Osteocyte (in vitro differentiated cells): ENCODE measurements at places on chromosomes 7 and 10.

- no peak for DNase-seq
Measured at GRCh38 chr10:17820943-17821342, 11.8 kb downstream of the MRC1 start.

DNA sequence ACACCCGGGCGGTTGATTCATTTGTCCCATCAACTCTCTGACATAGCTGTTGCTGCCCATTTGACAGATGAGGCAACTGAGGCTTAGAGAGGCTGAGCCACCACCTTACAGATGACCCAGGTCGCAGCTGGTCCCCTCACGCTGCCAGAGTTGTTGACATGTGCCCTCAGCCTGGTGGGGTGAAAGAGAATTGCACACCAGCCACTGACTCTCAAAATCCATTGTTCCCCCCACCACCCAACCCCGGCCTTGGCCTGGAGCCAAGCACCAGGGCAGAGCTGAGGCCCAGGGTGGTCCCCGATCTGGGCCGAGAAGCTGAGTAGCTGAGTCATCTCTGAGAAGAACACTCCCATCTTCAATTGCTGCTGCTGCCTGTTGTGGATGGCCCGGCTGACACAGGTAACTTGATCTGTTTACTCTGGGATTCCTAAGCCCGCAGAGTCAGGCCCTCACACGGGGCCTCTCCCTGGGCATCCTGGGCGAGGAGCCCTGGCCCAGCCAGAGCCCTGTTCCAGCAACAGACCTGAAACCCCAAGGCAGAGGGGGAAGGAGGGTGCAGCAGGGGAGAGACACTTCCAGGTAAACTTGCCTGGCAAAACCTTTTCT, 27.5 kb downstream of the PVRIG start:
- DNase-seq: peak; percentile 90

DNA sequence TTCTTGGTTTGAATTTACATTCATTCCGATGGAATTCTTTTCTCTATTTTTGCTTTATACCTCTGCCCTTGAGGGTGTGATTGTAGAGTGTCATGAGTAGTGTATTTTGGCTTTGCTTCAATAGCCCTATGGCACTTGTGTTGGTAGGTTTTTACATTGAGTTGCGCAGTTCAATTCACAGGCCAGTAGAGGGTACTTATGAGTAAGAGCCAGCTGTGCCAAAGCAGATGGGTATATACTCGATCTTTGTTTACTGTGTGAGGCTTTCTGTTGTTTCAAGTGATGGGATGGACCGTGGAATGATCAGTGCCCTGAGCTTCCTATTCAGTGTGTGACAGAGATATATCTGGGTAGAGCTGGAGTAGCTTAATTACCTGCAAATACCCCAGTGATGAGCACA, 4.3 kb upstream of the AKR1C3 start:
- DNase-seq: no peak

DNA sequence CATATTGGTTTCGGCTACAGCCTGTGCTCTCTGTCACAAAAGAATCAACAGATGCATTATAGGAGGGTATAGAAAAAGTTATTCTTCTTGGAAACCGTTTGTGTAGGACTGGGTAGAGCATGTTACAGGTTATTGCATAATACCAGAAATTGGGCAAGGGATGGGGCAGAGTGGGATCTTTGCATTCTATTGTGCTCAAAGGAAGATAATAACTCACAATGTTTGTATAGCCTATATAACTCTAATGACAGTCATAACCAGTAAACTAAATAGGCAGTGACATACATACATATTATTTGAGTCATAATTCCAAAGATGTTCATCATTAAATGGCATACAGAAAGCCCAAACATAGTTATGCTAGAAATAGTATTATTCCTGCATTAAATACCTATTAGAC, 179.7 kb downstream of the XPNPEP1 start:
- DNase-seq: no peak

DNA sequence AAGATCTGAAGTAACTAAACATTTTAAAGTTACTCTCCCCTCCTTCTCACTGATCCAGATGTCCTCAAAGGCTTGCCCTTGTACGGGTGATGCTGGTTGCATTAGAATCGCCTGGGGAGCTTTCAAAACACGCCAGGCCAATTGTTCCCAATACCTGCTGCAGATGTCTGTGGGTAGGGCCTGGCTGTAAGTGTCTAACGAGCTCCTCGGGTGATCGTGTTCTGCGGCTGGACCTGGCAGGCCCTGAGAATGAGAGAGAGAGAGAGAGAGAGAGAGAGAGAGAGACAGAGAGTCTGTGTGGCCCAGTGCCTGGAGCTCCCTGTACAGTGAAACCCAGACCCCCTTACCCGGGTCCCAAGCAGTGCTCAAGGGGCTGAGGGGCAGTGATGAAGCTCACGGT, 8.4 kb downstream of the COL13A1 start:
- DNase-seq: no peak

GRCh38 chr7:18087687-18088078, 60.0 kb upstream of the PRPS1L1 start:
- DNase-seq: no peak

GRCh38 chr10:15829495-15829894, 30.8 kb downstream of the MINDY3 start:
- DNase-seq: no peak

- no peak for DNase-seq
Measured at GRCh38 chr7:154794147-154794780, 208.7 kb downstream of the PAXIP1 start.

- DNase-seq: peak; percentile 74
Measured at GRCh38 chr10:49596836-49597235, 13.3 kb upstream of the SLC18A3 start.

- DNase-seq: no peak
Measured at GRCh38 chr10:121558238-121558637, 40.0 kb downstream of the FGFR2 start.

DNA sequence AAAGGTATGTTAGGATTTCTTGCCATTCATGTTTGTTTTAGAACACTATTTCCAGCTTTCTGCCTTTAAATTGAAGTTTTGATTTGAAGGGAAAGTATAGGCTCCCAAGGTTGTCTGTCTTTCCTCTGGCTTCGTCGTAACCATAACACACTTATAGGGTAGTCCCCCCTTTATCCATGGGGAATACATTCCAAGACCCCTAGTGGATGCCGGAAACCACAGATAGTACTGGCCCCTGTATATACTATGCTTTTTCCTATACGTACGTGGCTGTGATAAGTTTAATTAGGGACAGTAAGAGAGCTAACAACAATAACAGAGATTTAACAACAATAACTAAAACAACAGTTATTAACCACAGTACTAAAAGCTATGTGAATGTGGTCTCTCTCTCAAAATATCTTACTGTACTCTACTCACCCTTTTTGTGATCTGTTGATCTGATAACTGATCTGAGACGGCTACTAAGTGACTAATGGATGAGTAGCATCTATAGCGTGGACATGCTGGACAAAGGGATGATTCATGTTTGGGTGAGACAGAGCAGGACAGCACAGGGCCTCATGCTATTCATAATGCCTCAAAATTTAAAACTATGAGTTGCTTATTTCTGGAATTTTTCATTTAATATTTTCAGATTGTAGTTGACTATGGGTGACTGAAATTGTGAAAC, 273.1 kb downstream of the AUTS2 start:
- DNase-seq: no peak

DNA sequence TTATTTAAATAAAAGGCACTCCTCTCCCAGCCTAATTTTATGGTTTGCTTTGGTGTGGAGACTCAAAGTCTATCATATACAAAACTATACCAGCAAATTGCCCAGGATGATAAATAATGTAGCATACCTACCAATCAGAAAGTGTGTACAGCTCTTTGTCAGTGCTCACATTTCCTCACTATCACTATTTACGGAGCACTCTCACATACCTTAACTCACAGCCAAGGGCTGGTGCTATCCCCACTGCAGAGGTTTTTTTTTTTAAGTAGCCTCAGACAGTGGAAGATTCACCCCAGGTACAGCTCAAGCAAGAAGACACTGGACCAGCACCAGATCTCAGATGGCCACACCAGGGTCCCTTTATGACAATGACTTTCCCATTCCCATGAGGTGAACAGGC, 2.5 kb downstream of the PDLIM1 start:
- no peak for DNase-seq

DNA sequence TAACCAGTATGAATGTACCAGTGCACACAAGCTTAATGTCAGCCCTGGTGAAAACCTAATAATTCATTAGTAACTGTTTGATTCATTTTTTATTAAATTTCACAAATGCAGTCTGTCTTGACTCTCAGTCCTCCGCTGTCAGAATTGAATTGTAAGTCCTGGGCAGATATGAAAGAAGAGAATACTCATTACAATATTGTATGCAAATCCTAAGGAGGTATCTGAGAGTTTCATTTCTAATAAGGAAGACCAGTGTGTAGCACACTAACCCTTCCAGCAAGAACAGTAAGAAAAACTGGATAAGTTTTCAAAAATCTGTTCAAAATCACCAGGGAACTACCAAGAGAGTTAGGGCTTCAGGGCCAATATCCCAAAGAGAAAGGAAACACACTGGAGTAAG, 652.1 kb downstream of the SUGCT start:
- no peak for DNase-seq

GRCh38 chr10:22740180-22740579, 25.8 kb upstream of the PIP4K2A start:
- DNase-seq: no peak

- no peak for DNase-seq
Measured at GRCh38 chr10:116710076-116710475, 32.3 kb downstream of the HSPA12A start.

- no peak for DNase-seq
Measured at GRCh38 chr7:142832417-142832816, 22.5 kb upstream of the EPHB6 start.

- DNase-seq: peak; percentile 86
Measured at GRCh38 chr7:93119191-93119905, 1.6 kb upstream of the SAMD9 start.

GRCh38 chr7:38893061-38893460, 15.9 kb downstream of the VPS41 start:
- no peak for DNase-seq

GRCh38 chr10:96747734-96748550, 27.6 kb upstream of the PIK3AP1 start:
- DNase-seq: no peak

DNA sequence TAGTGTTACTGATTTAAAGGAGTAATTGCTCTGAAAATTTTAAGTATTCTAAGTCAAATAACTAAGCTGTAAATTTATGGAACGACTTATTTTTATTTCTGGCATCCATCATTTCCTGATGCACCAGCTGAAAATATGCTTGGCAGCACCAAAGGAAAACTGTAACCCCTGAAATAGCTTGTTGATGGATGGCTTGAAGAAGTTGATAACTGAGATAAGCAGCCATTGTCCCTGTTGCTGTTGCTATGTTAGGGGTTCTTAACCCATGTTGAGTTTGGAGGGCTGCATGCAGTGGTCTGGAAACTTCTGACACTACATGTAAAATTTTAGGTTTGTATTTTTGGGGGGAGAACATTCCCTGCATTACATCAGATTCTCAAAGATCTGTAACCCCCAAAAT, 30.6 kb downstream of the RPA3 start:
- DNase-seq: no peak

GRCh38 chr7:113873554-113874151, 45.2 kb downstream of the PPP1R3A start:
- DNase-seq: no peak

GRCh38 chr10:49024484-49024883, 84.8 kb upstream of the LRRC18 start:
- DNase-seq: no peak

GRCh38 chr10:124149189-124150042, 56.0 kb upstream of the CHST15 start:
- DNase-seq: no peak
